ENCODE measurements at places on chromosomes 12 and 14.

DNA sequence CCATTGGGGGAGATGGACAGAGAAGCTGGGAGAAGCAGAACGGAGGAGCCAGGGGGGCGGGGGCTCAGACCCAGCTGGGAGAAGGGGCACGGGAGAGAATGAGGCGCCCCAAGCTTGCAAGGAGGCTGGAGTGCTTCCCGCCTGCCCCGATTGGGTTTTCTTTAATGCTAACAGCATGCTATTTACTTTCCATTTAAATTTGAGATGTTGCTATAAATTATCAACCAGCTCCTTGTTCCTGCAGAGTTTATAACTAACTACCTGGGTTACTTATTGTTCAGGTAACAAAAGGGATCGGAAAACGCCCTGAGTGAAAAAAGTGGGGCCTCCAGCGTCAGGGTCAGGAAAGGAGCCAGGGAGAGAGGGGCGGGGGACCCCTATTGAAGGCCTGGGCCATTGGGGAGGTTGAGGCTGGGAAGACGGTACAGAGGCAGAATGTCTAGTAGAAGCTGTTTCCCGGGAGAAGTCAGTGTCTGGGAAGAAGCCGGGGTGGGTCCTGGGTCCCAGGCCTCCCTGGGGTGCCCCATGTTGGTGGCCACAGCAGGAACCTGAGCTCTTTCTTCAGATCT, 2.5 kb downstream of the HNF1A start:
- DNase-seq, result no peak

DNA sequence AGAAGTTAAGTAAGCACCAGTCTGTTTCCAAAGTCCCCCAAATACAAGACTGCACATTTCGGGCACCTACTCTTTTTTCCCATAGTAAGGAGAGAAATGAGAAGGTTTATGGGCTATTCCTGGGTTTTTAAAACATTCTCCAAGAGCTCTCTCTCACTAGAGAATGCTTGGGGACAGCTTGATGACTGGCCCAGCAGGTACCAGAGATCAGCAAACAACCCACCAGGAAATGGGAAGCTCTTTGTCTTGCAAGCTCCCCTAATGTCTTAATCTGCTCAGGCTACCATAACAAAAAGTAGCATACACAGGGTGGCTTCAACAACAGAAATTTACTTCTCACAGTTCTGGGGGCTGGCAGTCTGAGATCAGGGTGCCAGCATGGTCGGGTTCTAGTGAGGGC, 41.8 kb upstream of the CRY1 start:
- DNase-seq, result no peak

DNA sequence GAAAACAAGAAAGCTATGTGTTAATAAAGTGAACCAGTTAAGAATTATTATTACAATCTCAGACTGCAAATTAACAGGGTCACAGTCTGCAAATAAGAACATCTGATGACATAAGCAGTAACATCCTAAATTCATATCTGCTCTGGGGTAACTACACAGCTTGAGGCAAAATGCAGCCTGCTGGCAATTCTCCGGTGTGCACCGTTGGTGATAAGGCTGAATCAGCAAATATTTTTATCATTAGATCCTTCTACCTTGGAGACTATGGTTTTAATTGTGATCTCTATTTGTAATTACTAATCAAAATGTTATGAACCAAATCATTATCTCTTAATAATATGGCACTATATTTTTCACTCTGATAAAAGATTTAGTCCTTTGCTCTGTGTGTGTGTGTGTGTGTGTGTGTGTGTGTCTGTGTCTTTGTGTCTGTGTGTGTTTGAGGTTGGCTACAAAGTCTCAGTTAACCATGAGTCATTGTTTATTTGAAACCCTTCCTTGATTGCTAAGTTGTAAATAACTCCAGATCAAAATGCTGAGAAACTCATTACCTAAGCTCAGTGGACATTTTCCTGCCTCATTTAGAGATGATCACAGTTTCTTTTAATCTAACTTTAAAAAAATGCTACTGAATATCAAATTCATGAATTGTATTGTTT, 442.6 kb downstream of the GXYLT1 start:
- no peak for DNase-seq

GRCh38 chr12:58720421-58720820, 199.9 kb downstream of the LRIG3 start:
- no peak for DNase-seq

GRCh38 chr12:91272461-91273063, 89.9 kb upstream of the DCN start:
- no peak for DNase-seq

DNA sequence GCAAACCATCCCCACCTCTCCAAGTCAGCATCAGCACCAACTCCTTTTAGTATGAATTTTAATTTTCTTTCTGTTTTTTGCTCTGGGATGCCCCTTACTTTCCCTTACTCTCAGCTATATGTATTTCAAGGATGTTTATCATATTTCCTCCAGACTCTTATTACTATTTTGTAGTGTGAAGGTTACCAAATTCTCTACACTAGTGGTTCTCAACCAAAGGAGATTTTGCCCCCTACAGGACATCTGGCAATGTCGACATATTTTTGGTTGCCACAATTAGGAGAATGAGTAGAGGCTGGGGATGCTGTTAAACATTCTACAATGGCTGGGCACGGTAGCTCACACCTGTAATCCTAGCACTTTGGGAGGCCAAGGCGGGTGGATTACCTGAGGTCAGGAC, 29.1 kb upstream of the SOS2 start:
- no peak for DNase-seq

GRCh38 chr12:83541446-83541845, 854.7 kb downstream of the TMTC2 start:
- no peak for DNase-seq

- DNase-seq, result no peak
These were observed 3.5 kb upstream of the SEL1L start for GRCh38 chr14:81537193-81537592.

DNA sequence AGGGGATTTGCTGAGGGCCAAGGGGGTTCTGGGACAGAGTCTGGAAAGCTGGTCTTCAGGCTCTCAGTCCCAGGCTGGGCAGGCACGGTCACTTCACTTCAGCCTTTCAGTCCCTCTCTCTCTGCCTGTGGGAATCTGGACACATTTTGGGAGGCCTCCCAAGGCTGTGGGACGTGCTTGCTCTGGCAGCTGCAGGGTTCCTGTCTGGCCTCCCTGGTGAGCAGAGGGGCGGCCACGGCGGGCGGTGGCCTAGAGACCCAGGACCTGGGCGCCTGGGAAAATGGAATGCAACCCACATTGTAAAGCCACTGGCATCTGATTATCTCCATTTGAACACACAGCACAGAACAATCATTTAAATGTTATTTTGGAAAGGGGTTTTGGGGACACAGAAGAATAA, 10.1 kb upstream of the ALDH2 start:
- DNase-seq, result no peak

- DNase-seq, result no peak
These were observed 367.1 kb upstream of the FAR2 start for GRCh38 chr12:28781671-28782652.

DNA sequence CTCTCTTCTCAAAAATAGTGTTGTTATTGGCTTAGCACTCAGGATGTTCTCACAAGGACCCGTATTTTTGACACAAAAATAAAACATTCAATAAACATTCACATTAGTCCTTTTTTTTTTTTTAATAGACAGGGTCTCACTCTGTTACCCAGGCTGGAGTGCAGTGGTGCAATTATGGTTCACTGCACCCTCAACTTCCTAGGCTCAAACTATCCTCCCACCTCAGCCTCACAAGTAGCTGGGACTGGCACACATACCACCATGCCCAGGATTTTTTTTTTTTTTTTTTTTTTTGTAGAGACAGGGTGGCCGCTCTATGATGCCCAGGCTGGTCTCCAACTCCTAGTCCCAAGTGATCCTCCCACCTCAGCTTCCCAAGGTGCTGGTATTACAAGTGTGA, 27.0 kb downstream of the PPP1R13B start:
- DNase-seq, result no peak

DNA sequence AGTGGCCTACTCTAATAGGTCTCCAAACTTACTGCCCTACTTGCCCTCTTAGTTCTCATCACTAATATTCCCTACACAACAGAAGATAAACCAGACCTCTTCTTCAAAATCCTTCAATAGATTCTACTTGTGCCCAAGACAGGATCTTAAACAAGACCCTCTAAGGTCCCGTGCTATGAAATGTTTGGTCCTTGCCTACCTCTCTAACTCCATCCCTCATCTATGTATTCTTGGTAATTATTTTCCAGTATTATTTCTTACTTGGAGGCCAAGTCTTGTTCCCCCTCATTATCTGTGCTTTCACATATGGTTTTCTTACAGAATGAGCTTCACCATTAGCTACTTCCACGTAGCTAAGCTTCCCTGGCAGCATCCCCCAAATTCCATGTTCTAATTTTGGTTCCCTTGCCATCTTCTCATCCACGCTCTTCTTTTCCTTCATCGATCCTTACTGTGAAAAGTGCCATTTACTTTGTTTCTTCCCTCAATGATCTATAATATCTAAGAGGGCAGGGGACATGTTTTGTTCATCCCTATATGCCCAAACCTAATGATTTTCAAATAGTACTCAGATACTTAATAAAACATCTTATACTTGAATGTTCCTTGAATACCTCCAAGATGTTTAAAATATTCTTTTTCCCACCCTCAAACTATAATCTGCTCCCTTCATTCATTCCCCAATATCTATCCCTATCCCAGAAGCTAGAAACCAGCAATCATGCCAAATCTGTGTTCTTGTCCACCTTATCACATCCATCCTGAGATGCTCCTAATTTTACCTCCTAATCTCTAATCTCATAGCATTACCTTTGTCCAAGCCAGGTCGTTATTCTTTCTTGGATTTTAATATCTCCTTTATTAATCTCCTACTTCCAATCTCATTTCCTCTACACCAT, 10.1 kb downstream of the HNRNPC start:
- DNase-seq, result no peak

DNA sequence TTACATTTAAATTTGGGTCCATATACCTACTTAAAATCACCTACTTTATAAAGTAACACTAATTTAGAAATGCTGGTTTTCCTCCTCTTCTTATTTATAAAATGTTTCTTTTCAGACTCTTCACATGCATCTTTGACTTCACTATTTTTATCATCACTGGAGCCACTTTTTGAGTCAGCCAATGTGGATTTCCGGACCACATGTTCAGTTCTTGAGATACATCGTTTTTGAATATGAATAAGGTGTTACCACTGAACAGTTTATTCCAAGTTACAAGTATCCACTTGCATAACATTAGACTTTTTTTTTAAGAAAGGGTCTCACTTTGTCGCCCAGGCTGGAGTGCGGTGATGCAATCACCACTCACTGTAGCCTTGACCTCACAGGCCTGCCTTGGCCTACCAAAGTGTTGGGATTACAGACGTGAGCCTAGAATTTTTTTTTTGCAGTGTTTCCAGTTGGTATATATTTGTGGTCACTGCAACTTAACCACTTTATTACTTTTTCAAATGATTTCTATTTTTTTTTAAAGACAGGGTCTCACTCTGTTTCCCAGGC, 5.7 kb downstream of the FNTB start:
- no peak for DNase-seq

DNA sequence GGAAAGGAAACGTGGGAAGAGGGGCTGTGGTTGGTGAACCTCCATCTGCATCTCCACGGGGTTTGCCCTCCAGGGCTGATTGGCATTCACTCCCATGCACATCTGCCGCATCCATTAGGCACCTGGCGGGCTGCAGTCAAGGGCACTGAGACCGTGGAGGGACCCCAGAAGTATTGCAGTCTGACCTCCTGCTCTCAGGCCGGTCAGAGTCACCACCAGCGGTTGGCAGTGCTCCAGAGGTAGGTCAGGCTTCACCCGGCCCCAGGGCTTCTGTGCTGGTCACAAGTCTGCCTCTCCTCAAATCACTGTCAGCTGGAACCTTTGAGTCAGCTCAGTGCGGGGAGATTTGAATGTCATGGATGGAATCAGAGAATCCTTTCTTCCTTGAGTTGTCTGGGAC, 132.3 kb downstream of the PAPOLA start:
- no peak for DNase-seq

DNA sequence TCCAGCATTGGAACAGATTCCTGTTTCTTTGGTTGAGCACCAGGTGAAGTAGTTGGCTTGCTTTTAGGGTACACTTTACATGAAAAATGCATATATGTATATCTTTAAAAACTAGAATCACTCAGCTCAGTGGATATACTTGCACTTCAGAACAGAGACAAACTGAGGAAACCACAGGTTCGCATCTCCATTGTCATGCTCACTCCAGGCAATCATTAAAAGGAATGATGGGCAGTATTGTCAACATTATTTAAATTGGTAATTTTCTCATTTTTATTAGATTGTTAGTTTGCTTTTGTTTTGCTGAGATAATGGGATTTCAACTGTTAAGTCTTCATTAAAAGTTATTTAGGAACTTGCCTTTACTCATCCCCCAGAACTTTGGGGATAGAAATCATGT, 71.0 kb upstream of the NELL2 start:
- no peak for DNase-seq

GRCh38 chr12:120668091-120668867, 18.7 kb upstream of the MLEC start:
- no peak for DNase-seq

- no peak for DNase-seq
These were observed 3.3 kb downstream of the CD4 start for GRCh38 chr12:6792522-6793201.

- DNase-seq, result no peak
These were observed 72.7 kb downstream of the ESR2 start for GRCh38 chr14:64221391-64222003.

- no peak for DNase-seq
These were observed 271.6 kb upstream of the PLEKHG7 start for GRCh38 chr12:92431146-92431545.

GRCh38 chr12:90501412-90501811, 453.6 kb downstream of the CCER1 start:
- no peak for DNase-seq

DNA sequence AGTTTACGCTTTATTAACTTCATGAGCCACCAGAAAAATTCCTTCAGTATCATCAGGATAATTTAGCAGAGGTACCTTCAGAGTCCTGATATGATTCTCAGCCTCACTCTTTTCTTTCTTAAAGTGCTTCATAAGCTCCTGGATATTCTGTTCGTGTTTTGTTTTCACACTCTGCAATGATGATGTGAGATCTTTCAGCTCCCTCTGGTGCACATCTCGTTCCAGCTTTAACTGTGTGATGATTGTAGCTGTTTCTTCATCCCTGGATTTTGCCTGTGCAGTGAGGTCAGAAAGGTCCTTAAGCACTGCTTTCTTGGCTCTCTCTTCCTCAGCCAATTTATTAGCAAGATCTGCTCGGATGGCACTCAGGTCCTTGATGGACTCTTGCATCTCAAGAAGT, 156.7 kb downstream of the CEP128 start:
- DNase-seq, result no peak

GRCh38 chr14:43692706-43693105, 814.4 kb downstream of the FSCB start:
- no peak for DNase-seq

DNA sequence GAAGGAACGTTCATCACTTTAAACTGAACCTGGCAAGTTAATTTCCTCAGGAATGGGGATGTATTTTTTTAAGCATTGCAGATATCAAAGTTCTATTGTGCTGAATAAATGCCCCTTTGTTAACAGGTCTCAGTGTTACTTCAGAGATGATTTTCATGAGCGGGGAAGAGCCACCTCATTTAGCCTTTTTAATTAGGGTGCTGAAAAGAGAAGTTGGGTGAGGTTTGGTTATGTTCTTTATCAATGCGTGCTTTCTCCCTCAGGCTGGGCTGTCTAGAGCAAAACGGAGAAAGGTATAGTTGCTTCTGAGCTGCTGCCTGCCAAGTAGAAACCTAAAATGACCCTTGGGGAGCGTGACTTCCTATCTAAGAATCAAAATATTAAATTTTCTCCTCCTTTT, 8.0 kb upstream of the HIP1R start:
- DNase-seq, result no peak

Measured in cerebellar nuclear complex (tissue), 1 donor.